ENCODE measurements at places on chromosomes 5 and 9. TPM values are rescaled to one million over a fixed set of nuclear protein-coding genes. Genes with fewer than 3 reads are reported as not detected.

The SLU7 gene
- total RNA-seq, result 87.3 TPM

The NUTM2F gene
- total RNA-seq, result not detected

The PCDHB3 gene
- total RNA-seq, result 0.72 TPM

The GPR151 gene
- not detected for total RNA-seq

The FBN2 gene
- not detected for total RNA-seq

The FASTKD3 gene
- total RNA-seq, result 9.4 TPM

The HMMR gene
- total RNA-seq, result 0.15 TPM

The IRX2 gene
- total RNA-seq, result not detected

The MSX2 gene
- total RNA-seq, result 1.1 TPM
